C1 segment of cervical spinal cord (tissue), 14 donors: ENCODE measurements at places on chromosomes 11 and 22.

DNA sequence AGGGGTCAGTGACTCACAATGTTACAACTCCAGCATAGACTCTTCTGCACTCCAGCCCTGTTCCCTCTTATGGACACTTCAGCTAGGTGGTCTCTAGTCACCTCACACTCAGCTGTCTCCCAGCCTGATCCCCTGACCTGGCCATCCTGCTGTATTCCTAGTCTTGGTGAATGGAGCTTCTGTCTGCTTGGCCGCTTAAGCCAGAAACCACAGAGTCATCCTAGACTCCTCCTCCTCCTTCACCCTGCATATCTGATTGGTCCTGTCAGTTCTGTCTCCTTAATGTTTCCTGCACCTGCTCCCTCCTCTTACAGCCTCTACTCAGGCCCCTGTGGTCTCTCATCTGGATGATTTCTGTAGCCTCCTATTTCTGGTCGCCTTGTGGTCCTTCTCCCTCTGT lies 144.9 kb downstream of the HIPK3 start:
- no peak for DNase-seq

- no peak for DNase-seq
Measured at GRCh38 chr22:48245196-48245485, 1482.7 kb downstream of the TBC1D22A start.

DNA sequence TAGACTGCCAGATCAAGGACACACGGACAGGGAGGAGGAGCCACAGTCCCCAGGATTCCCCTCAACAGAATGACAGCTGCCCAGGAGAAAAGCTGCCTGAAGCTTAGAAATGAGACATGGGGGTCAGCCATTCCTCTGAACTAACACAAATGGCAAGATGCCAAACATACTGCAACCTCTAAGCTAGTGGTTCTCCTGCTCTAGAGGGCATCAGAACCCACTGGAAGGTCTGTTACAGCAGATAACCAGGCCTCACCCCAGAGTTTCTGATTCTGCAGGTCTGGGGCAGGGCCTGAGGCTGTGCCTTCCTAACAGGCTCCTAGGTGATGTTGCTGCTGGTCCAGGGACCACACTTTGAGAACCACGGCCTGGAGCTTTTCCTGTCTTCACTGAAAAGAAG lies 28.6 kb upstream of the BID start:
- DNase-seq: no peak

- no peak for DNase-seq
Measured at GRCh38 chr22:45692549-45692948, 20.9 kb downstream of the ATXN10 start.

- DNase-seq: no peak
Measured at GRCh38 chr22:37728620-37729019, 31.8 kb downstream of the TRIOBP start.

GRCh38 chr11:36619502-36619901 lies 21.5 kb upstream of the RAG2 start:
- no peak for DNase-seq
